ENCODE measurements at places on chromosomes 12 and 14.

- DNase-seq: no peak
Measured at GRCh38 chr14:54881235-54881760, 21.3 kb downstream of the GCH1 start.

- DNase-seq: peak; percentile 2
Measured at GRCh38 chr12:60494244-60494643, 898.4 kb downstream of the SLC16A7 start.

GRCh38 chr14:51079085-51079484 is 15.8 kb downstream of the TRIM9 start:
- no peak for DNase-seq

DNA sequence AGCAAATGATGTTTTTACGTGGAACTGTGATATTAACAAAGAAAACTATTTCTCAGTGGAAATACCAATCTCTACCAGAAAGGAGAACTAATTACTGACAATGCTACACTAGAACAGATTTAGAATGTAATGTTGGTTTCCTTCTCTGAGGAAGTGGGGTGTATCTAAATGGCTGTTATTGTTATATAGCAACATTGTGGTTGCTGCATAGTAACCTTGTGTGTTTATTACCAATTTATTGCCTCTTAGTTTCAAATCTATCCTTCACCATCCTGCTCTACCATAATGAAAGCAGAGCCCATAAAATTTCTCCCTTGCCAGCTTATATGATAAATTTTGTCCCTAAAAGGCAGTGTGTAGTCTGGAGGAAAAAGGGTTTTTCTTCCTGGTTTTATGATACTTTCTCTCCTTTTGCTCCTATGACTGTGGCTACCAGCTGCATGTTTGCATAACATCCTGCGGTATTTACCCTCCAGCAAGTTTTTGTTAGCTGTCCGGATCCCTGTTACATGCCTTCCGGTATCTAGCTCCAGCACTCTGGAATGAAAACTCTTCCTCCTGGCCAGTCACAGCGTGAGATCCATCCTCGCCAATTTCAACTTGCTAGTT is 5.7 kb upstream of the KLRK1 start:
- DNase-seq: peak; percentile 78

DNA sequence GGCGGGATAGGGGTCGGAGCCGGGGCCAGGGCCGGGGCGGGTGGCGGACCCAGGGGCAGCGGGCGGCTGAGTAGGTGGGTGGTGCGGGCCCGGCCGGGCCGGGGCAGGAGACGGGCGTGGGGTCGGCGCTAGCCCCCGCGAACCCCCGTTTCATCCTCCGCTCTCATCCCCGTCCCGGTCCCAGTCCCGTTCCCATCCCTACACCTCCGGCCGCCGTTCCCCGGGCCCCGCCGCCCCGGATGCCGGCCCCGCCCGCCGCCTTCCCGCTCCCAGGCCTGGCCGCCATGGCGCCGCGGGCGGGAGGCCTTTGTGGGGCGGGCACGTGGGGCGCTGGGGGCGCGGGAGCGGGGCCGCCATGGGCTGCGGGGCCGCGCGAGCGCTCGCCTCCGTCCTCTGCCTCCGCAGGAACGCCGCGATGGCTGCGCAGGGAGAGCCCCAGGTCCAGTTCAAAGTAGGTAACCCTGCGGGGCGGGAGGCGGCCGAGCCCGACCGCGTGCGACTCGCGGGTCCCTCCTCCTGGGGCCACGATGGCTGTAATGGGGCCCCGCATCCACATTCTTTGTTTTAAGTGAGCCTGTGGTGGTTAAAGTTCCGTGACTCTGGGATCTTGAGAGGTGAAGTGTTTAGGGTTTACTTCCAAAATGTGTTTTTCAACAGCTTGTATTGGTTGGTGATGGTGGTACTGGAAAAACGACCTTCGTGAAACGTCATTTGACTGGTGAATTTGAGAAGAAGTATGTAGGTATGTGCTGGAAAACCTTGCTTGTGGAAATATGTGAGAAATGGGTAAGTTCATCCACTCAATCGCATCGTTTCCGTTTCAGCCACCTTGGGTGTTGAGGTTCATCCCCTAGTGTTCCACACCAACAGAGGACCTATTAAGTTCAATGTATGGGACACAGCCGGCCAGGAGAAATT is 572 bp downstream of the RAN start:
- DNase-seq: peak; percentile 25

- no peak for DNase-seq
Measured at GRCh38 chr12:58419905-58420304, 478.5 kb downstream of the ATP23 start.

- DNase-seq: peak; percentile 72
Measured at GRCh38 chr14:60647081-60647836, 2.0 kb downstream of the SIX1 start.

- no peak for DNase-seq
Measured at GRCh38 chr12:89238593-89238992, 113.7 kb downstream of the DUSP6 start.

Data from ELF-1 (cell line).